ENCODE measurements at places on chromosomes 4 and X. TPM values are rescaled to one million over a fixed set of nuclear protein-coding genes. Genes with fewer than 3 reads are reported as not detected.

DNA sequence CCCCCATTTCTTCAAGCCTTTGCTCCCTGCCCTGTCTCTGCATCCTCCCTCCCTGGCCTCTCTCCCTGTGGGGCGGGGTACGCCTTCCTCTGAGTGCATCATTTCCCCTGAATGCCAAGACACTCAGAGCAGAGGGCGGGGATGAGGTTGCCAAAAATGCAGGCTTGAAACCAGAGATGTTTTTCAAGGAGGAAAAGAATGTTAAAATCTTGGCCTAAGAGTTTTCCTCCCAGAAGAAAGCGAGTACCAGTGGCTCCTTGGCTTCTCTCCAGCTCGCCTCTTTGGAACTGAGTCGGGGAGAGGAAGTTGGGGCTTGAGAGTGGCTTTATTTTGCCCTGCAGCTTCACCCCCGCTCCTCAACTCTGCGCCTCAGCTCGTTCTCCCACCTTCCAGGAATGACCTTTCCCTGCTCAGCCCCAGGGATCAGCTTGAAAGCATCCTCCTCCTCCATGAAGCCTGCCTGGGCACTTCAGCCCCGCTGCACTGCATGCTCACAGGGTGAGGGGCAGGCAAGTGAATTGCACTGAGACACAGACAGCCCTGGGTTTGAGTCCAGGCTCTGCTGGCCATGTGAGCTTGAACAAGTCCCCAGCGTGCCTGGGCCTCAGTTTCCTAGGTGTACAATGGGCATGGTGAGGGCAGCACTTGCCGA is 57.5 kb upstream of the SORCS2 start:
- DNase-seq: peak; percentile 83

GRCh38 chrX:109374262-109374960 is 107.5 kb downstream of the GUCY2F start:
- DNase-seq: peak; percentile 16

DNA sequence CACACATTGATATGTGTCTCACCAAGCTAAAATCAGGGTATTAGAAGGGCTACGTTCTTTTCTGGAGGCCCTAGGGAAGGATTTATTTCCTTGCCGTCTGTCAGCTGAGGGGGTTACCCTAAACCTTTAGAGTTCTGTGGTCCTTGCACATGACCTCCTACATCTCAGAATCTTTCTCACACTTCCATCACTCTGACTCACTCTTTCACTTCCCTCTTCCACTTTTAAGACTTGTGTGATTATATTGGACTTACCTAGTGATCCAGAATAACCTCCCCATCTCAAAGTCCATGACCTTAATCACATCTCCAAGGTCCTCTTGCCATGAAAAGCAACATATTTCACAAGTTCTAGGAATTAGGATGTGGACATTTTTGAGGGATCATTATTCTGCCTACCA is 53.6 kb upstream of the FUNDC1 start:
- no peak for DNase-seq

DNA sequence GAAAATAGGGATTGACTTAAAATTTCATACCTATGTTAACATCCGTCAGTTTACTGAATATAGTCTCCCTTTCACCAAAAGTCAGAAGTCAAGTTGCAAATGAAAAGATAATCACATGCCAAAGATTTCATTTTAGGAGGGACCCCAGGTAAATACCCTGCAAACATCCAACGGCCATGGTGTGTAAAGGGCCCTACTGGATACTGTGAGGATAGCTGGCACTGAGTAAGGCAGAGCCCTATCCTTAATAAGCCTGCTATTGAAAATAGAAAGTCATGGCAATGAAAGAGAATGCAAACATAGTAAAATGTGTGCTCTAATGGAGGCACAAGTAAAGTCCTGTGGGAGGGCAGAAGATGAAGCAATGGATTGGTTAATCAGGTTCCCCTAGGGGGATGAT is 20.9 kb downstream of the STK26 start:
- DNase-seq: no peak

- DNase-seq: peak; percentile 0
These were observed 131.2 kb upstream of the SMARCAD1 start for GRCh38 chr4:94076498-94076897.

DNA sequence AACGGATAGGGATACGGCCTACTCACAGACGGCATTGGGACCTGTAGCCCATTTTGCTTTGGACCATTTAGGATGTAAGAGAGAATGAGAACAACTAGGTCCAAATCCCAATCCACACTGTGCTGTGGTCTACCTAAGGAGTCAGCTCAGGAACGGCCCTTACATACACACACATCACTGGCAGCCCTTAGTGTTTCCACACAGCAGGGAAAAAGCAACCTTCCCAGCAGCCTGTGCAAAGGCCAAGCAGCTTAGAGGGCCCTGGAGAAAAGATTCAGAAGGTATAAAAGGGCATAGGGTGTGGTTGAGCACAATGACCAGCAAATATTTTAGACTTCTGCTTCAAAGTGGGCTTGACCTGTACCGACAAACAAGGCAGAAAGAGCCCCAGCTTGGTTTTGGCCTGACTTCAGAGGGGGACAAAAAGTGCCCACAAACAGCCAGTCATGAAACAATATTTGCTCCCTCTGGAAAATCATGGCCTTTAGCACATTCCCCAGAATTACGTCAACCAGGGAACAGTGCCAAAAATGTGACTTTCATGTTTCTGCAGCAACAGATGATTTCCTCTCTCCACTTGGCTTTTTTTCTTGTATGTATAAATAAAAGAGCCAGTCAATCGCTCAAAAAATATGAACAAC is 359.5 kb upstream of the FGF16 start:
- no peak for DNase-seq

- DNase-seq: no peak
These were observed 17.4 kb downstream of the CD40LG start for GRCh38 chrX:136665258-136665900.

GRCh38 chrX:151815398-151815797 is 80.9 kb downstream of the CNGA2 start:
- no peak for DNase-seq

Gene HPRT1
- total RNA-seq: 13.9 TPM

Gene NDP
- total RNA-seq: 0.06 TPM

Gene GPC4
- total RNA-seq: 1.3 TPM

Gene MAP3K15
- total RNA-seq: 0.57 TPM

Gene PNPLA4
- 2.2 TPM for total RNA-seq

Gene DMRTC1B
- not detected for total RNA-seq

Gene FRAS1
- total RNA-seq: 1.9 TPM

Gene F9
- not detected for total RNA-seq
